ENCODE measurements at places on chromosomes 11 and 22. TPM values are rescaled to one million over a fixed set of nuclear protein-coding genes. Genes with fewer than 3 reads are reported as not detected.

The OR10A6 gene
- total RNA-seq: not detected

GRCh38 chr11:32448232-32448631 is 12.9 kb upstream of the WT1 start:
- no peak for DNase-seq

The VSIG10L2 gene
- total RNA-seq: not detected

The OR8D1 gene
- total RNA-seq: not detected

DNA sequence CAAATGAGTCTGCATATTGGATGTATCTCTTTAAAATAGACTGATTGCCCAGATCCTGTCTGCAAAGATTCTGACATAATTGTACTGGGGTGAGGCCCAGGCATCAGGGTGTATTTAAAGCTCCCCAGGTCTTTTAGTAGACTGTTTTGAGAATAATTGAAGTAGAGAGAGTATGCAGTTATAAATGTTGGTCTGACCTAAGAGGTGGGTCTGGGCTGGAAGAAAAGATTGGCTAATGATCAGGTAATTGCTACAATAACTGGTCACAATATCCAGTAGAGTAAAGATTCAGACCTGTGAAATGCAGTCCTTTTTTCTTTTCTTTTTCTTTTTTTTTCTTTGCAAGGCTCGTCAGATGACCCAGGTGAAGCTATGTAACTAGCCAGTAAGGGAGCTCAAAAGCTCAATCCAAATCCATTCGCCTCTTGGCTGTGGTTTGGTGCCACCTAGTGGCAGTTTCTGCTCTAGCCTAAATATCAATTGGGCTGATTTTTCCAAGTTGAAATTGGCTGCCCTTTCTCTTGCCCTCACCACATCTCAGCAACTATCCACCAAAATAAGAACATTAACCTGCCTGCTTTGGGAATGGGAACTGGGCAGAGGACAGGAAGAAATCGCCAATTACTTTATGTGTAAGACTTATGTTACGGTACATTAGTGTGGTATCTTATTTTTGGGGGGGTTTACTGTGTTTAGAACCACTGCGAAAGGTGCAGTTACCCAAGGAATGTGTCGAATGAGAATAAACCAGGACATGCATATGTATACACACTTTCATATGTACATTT is 45.9 kb downstream of the ZNF143 start:
- DNase-seq: peak; percentile 75

GRCh38 chr22:49328118-49328475 is 499.6 kb downstream of the BRD1 start:
- no peak for DNase-seq

- no peak for DNase-seq
Observed at GRCh38 chr11:32935462-32936029, 42.9 kb downstream of the QSER1 start.

DNA sequence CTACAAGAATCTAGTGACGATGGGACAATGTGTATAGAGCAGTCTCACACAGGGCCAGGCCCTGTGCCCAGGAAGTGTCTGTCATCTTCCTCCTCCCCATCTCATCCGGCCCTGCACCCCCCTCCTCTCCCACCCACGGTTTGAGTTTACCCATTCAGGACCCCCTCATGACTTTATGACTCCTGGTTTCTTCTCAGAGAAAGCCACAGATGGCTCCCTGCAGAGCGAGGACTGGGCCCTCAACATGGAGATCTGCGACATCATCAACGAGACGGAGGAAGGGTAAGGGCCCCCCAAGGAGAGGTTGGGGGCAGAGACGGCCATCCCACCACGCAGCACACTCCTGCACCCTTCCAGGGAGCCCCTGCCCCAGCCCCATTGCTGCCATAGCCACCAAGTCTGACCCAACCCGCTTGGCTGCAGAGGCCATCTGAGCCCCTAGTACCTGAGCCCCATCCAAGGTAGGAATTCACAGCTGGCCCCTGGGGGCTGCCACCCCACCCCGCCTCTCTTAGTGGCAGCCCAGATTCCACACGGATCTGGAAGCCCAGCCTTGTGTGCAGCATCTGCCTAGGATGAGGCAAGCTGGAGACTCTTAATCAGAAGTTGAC is 18.1 kb downstream of the TOM1 start:
- DNase-seq: no peak

GRCh38 chr11:116879800-116880625 is 42.6 kb upstream of the APOA1 start:
- no peak for DNase-seq

The KCNQ1 gene
- total RNA-seq: 12.7 TPM

- DNase-seq: no peak
Observed at GRCh38 chr11:416757-417621, 2.2 kb upstream of the SIGIRR start.

- DNase-seq: no peak
Observed at GRCh38 chr11:114392735-114393667, 7.3 kb downstream of the C11orf71 start.

DNA sequence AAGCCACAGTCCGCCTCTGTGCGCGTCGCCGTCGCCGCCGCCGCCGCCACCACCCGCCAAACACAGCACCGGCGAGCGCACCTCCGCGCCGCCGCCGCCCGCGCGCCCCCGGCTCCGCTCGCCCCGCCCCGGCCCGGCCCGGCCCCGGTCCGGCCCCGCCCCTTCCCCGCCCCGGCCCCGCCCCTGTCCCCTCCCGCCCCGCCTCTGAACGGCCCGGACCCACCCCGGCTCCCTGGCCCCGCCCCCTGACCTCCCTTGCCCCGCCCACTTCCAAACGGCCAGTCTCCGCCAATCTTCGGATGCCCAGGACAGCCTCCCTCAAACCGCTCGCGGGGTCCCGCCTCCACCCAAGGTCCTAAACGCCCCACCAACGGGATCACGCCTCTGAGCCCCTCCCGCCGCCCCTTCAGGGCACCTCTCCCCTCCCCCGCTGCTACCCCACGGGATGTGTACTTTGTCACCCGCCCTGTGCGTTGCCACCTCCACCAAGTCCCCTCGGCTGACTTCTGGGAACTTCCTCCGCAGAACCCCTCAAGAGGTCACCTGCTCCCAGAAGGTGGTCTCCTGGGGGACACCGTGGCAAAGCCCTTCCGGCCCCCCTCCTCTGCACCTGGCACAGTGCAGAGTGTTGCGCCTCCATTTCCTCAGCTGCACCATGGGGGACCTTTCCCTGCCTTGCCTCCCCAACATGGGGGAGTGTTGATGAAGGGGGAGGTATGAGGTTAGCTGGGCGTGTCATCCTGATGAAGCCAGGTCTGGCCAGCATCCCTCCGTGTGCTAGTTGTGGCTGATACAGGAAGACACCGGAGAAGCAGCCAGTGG is at the start of gene KIAA0930:
Gene KIAA0930 (minus strand): TSS at position 85 of the 822 bp plus-strand sequence. CDS start 191 bp downstream, outside the sequence.
- DNase-seq: peak; percentile 75

DNA sequence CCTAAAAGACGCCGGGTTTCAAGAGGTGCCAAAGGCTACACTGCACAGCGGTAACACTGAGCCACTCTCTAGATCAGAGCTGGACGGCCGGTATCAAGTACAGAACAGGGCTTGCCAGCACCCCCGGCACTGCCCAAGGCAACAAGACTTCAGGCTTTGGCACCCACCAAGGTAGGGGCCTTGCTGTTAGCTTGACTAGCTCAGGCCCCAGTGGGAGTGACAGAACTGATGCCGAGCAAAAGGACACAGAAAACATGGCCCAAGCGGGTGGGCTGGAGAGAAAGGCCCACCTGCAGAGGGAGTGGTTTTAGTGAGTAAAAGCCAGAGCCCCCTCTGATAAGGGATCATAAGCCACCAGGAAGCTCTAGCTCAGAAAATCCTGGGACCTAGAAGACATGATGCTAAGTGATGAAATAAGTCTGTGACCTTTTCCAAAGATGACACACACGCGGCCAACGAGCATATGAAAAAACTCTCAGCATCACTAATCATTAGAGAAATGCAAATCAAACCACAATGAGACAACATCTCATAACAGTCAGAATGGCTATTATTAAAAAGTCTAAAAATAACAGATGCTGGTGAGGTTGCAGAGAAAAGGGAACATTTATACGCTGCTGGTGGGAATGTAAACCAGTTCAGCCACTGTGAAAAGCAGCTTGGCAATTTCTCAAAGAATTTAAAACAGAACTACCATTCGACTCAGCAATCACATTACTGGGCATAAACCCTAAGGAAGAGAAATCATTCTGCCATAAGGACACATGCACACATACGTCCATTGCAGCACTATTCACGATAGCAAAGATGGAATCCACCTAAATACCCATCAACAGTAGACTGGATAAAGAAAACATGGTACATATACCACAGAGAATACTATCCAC is 12.9 kb downstream of the EHD1 start:
- DNase-seq: no peak

GRCh38 chr11:112016088-112016764 is 9.0 kb upstream of the DLAT start:
- DNase-seq: no peak

- no peak for DNase-seq
Observed at GRCh38 chr11:134636071-134636470, 224.0 kb upstream of the B3GAT1 start.

GRCh38 chr11:128626913-128627665 is 39.7 kb upstream of the ETS1 start:
- peak; percentile 57 for DNase-seq

DNA sequence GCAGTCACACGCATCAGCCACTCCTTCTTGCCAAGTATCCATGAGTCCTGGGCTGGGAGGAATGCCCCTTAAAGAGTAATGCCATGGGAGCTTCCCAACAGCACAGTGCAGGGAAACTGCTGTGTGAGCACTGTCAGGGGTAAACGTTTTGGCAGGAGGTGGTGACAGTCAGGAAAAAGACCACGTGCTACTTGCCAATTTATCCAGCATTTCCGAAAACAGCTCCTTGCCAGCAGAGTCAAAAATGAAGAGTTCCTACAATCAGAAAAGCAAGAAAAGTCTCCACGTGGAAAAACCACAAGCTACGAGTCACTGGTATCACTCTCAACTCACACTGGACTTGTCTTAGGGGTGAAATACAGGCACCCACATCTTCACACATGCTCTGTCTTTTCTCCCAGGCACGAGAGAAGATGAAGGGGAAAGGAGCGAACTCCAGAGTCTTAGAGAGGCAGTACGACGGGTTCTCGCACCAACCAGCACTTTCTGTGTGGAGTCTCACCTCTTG is 9.9 kb downstream of the IFT27 start:
- DNase-seq: no peak

GRCh38 chr11:12430954-12431595 is 53.7 kb downstream of the PARVA start:
- DNase-seq: peak; percentile 87

GRCh38 chr11:94802501-94802900 is 34.3 kb downstream of the AMOTL1 start:
- DNase-seq: no peak

DNA sequence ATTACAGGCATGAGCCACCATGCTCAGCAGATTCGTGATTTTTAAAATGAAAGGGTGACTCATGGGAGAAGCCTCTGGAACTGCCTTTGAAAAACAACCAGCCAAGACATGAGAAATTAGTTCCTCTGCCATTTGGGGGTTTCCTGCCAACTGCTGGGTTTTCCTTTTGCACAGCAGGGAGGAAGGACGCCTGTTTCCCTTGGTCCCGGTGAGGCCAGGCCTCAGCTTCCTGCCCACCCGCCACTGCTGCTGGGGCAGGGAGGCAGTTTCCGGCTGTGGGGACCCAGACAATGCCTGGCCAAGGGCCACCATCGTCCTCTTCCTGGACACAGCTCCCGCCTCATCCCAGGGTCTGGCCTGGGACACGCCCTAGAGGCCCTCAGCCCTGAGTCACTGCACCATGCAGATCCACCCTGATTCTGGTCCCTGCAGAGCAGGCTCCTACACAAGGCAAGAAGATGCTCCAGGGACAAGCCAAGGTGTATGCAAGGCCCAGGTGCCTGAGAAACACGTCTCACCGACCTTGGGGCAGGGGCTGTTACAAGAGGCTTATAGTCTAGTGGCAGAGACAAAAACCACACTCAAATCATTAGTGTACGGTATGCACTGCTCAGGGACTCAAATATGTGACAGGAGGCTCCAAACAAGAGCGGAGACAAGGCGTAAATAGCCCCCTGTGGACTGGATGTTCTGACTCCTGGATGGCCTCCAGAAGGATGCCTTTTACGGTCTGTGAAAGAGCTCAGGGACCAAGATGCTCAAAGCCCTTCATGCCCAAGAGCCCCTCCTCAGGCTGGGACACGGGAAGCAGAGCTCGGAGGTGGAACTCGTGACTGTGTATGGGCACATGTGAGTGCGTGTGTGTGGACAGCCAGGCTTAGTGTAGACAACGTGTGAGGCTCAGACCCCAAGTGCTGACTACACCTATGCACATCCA is 10.0 kb downstream of the PPM1F start:
- peak; percentile 94 for DNase-seq

GRCh38 chr11:44972746-44973435 is 22.2 kb upstream of the TP53I11 start:
- no peak for DNase-seq

DNA sequence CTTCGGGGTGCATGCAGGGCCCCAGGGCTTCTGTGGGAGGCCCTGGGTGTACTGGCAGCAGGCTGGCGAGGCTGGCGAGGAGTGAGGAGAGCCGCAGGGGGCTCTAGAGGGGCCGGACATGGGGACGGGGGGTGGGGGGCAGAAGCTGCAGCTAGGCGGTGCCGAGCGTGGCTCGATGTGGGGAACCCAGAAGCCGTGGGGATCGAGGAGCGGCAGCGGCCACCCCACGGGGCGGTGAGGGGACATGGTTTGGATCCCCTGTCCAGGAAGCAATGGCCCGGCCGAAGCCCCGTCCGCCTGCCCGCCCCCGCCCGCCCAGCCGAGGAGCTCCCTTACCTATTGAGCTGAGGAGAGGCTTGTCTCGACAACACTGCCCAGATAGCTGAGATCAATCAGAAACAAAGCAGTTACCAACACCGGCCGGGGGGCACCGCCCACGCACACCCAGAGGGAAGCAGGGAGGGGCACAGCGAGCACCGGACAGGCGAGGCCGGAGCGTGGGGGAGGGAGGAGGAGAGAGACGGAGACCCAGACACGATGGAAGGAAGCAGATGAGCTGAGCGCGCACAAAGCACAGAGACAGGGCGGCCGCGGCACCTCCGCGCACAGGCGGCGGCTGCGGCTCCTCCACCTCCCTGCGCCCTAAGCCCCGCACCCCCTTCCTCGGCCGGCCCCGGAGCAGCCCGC is 38.7 kb downstream of the IGSF9B start:
- DNase-seq: no peak

Data from right atrium auricular region (tissue), 2 donors.